AML-193 (cell line): ENCODE measurements at places on chromosomes 5 and 9.

DNA sequence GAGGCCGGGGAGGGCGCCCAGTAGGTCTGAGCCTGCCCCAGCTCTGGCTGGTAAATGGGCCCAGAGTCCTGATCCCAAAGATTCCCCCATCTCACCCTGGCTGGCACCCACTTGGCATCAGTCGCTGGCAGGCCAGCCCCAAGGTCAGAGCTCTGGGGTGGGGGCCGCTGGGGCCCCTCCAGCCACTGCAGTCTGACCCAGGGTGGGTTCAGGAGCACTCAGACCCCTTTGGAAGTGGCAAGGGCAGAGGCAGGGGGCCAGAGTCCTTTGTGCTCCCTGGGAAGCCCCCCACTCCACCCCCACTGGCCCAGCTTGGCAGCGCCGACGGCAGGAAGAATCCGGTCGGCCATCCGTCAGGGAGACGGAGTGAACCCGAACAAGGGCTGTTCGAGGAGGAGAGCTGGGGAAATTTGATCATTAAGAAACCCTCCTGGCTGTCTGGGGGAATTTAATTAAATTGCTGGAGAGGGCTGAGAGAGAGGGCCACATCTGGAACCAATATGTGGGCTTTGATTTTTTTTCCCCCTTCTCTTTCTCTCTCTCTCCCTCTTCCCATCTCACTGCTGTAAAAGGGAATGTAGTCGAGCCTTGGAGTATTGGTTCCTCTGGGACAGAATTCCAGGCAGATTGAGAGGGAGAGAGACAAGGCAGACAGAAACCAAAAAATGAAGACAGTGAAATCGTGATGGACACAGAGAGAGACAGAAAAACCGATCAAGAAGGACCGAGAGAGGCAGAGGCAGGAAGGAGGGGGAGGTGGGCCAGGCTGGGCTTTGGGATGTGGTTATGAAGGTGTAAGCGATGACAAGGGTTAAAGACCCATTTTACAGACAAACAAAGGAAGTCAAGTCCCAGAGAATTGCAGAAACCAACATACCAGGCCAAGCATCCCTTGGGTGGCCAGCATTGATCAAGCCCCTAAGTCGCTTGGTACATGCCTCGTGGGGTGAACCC lies 8.1 kb upstream of the ASB6 start:
- DNase-seq = no peak

DNA sequence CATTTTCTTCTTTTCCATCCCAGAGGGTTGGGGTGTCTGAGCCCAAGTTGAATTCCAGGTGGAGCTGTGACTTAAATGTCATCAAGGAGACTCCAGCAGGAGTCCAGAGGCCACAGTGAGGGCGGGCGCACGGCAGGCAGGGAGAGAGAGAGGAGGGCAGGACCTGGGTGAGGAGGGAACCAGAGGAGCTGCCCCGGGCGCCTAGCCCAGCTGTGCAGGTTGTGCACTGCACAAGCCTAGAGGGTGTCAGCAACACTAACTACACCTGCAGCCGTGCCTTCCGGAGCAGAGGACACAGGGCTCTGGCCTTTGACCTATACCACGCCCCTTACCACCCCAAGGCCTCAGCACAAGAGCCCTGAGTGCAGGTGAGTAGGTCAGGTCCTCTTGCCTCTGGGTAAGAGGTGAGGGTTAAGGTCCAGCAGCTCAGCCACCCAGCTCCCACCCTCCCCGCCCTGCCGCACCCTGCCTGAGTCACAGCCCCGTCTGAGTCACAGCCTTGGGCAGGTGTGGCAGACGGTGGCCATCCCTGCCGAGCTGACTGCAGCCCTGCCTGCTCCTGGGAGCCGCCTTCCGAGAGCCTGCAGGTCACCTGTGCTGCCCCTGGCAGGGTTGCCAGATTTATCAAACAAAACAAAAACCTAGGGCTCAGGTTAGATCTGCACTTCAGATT lies 6.4 kb upstream of the AGPAT2 start:
- DNase-seq = no peak

GRCh38 chr5:174119468-174119881 lies 74.0 kb downstream of the NSG2 start:
- no peak for DNase-seq

DNA sequence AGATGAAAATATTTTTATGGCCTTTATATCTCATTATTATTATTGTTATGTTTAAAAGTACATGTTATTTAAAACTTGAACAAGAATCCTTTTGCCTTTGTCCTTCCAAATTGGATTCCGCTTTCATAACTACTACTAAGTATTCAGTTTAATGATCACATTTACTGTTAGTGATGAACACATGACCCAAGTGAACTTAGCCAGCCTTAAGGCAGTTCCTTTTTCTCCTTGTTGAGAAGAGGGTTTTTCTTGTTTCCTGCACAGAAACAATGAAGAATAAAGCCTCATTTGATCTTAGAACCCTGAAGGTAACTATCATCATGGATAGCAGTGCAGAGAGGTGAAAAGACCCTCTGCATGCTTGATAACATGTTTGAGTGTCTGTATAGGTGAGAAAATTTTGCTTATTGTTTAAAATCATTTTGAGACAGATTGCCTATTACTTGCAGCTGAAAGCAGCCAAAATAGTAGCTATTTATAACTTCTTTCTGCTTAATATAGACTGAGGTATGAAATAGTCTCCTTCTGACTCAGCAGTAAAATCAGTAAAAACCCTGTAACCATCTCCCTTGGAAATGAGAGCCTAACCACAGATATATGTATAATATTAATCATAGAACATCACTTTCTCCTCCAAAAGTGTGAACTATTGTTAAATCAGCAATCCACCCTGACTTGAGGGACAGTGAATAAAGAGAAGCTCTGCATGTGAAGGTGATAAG lies 266.2 kb downstream of the SPATA31D1 start:
- DNase-seq = no peak

- no peak for DNase-seq
These were observed 15.0 kb downstream of the SEMA4D start for GRCh38 chr9:89482901-89483361.

- peak; percentile 55 for DNase-seq
These were observed 958 bp upstream of the NFIL3 start for GRCh38 chr9:91424403-91425176.

- DNase-seq = no peak
These were observed 82.3 kb downstream of the MACIR start for GRCh38 chr5:103340717-103341388.
